SJCRH30 (cell line): ENCODE measurements at places on chromosomes 12 and 14.

DNA sequence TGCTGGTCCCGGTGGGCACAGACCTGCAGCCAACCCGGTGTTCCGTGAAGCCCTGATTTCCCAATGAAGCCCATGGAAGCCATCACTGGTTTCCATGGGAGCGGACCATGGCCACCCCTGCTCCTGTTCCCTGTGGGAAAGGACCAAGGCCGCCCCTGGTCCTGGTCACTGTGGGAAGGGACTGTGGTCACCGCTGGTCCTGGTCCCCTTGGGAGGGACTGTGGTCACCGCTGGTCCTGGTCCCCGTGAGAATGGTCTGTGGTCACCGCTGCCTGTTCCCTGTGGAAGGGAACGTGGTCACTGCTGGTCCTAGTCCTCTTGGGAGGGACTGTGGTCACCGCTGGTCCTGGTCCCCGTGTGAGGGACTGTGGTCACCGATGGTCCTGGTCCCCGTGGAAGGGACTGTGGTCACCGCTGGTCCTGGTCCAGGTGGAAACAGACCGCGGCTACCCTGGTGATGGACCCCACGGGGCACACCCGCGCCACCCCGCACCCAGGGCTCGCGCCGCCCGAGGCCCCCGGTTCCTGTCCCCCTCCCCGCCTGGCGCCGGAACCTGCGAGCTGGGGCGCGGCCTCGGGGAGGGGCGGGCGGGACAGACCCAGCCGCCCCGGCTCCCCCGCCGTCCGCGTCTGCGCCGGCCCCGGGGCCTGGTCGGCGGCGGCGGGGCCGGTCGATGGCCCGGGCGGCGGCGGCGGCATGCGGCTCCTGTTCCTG lies at the start of gene GLT1D1:
TSS of gene GLT1D1 (plus strand) at position 594 of the 715 bp plus-strand sequence. CDS start at position 698, 104 bp downstream.
- DNase-seq: no peak

- no peak for DNase-seq
Measured at GRCh38 chr14:99441918-99442317, 38.7 kb downstream of the SETD3 start.

GRCh38 chr14:97120611-97121031 lies 323.4 kb downstream of the VRK1 start:
- no peak for DNase-seq

DNA sequence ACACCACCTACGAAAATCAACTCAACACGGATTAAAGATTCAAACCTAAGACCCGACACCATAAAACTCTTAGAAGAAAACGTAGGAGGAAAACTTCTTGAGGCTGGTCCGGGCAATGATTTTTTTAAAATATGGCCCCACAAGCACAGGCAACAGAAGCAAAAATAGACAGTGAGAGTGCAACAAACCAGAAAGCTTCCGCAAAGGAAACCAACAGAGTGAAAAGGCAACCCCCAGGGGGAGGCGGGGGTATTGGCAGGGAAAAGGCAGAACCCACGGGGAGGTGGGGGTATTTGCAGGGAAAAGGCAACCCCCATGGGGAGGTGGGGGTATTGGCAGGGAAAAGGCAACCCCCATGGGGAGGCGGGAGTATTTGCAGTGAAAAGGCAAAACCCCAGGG lies 20.5 kb upstream of the FBRSL1 start:
- no peak for DNase-seq

GRCh38 chr12:29191267-29191850 lies 42.3 kb downstream of the FAR2 start:
- no peak for DNase-seq

- DNase-seq: no peak
Measured at GRCh38 chr12:53276511-53276910, 8.4 kb downstream of the ESPL1 start.

DNA sequence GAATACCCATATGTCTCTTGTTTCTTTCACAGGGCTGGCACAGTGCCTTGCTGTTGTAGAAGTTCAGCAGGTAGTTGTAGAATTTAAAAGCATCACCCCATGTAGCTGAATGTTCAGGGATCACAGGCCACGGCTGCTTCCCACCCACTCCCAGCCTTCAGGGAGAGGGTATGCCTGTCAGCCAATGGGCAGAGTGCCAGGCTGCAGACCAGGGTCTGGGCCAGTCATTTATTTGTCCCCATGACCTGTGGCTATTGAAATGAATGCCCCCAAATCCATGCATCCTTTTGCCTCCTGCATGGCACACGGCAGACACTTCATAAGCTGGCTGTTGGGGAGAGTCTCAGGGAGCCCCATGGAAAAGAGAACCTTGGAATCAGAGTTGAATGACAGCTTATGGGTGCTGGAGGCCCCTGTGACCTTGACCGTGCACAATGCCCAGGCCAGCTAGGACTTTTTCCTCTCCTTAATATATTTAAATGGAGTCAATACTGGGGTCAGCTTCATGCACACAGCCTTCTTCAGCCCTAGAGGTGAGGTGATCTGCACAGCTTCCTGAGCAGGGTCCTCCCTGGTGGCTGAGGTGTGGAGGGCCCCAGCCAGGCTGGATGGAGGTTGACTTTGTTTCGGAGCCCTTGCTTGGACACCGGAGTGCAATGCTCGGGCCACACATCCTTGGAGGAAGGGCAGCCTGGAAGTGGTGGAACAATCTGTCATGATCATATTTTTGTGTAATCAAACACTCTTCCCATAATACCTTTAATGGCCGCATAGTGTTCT lies 45.3 kb downstream of the PRMT8 start:
- DNase-seq: no peak

DNA sequence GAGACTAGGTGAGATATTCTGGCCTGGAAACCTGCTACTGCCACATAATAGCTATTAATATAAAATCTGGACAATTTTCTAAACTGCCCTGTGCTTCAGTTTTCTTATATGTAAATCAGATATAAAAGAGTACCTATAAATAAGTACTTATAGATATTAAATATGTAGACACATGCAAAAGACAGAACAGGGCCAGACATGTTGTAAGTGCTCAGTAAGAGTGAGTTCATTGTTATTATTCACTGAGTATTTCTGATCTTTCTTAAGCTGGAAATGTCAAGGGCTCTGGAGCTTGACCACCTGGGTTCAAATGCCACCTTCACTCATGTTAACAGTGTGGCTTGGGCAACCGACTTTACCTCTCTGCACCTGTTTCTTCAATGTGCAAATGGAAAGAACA lies 179.8 kb downstream of the GALC start:
- DNase-seq: no peak

GRCh38 chr12:124737040-124737419 lies 126.6 kb downstream of the SCARB1 start:
- peak; percentile 89 for DNase-seq

DNA sequence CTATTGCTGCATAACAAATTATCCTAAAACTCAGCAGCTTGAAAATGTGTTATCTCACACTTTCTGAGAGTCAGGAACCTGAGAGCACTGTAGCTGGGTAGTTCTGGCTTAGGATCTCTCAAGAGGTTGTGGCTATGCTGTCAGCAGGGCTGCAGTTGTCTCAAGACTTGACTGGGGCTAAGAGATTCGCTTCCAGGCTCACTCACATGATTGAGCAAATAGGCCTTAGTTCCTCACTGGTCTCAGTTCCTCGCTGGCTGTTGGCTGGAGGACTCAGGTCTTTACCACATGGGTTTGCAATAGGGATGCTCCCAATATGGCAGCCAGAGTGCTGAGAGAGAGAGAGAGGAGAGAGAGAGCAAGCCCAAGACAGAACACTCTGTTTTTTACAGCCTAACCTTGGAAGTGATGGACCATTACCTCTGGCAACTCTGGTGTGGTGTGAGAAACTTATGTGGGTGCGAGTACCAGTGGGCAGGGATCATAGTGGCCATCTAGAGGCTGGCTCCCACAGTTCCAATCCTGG lies 15.9 kb upstream of the DHRS2 start:
- DNase-seq: no peak

DNA sequence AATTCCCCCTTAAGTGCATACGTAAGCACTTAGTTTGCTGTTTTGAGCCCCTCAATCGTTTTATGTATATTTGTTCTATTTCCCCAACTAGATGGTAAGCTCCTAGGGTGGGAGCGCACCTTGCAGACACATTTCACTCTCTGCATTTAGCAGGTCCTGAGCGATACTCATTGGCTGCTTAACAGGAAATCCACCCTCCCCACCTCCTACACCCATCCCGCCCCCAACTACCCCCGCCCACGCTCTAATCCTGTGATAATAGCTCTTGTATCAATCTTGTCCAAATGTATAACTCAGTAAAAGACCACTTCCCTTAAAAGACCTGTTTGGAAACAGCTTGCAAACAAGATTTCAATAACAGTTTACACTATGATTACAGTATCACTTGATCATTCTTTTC lies 8.1 kb downstream of the LPAR5 start:
- DNase-seq: no peak

DNA sequence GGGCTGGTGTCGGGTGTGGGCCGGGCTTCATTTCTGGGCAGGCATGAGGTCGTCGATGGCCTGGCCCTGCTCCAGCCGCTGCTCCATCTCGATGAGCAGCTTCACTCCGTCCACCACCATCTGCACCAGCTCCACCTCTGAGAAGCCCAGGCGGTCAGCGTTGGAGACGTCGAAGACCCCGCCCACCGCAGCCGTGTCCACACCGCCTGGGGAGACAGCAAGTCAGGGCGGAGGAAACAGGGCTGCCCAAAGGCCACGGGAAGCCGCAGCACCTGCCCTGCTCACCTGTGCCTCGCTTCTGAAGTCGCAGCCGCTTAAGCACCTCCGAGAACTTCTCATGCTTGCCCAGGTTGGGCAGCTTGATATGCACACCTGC lies 2.8 kb downstream of the CKB start:
- DNase-seq: no peak

DNA sequence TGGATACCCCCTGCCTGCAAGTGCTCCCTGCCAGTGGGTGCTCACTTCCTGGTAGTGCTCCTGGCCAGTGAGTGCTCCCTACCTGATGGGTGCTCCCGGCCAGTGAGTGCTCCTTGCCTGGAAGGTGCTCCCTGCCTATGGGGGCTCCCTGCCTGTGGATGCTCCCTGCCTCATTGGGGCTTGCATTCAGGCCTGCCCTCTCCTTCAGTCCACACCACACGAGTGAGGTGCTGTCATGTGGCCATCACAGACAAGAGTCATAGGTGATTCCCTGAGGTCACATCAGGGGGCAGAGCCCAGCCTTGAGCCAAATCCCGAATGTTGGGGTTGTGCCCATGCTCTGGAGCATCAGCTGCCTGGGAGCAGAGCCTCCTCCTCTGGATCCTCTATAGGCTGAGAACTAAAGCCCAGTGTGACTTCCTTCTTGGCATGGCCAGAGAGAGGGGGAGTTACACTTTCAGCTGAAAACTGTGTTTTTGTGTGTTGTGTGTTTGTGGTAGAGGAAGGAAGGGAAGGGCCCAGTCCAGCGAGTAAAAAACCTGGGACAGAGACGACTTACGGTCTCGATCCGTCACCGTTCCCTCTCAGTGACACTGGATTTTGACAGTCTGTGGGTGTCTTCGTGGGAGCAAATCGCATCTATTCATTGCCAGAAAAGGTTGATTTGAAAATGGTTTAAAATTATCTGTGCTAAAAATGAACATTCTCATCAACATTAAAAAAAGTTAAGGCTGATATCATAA lies 136.0 kb downstream of the ADGRD1 start:
- DNase-seq: no peak

- DNase-seq: peak; percentile 74
Measured at GRCh38 chr12:16359512-16360491, 12.4 kb downstream of the MGST1 start.

- peak; percentile 100 for DNase-seq
Measured at GRCh38 chr12:57611108-57611826, at the start of gene ARHGEF25. Gene ARHGEF25 (plus strand): TSS chr12:57611435. CDS start chr12:57611895, 460 bp downstream.

DNA sequence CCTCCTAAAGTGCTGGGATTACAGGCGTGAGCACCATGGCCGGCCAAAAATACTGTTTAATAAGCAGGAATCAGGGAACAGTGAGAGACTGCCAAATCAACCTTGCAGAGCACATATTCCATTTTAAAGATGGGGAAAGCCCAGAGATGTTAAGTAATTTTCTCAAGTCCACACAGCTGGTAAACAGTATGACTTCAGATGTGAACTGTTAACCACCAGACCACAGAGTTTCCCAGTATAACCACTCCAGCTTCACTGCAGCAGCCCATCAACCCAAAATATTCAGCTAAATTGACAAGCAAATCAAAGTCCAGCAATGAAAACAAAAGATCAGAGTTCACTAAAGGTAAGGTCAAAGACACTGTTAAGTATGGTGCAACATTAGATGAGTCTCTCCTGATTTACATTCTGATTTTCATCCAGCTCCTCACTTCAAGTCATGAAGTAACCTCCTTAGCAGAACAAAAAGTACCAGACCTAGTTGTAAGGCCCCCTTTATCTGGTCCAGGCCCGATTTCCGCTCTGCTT lies 82.1 kb downstream of the TRAFD1 start:
- no peak for DNase-seq

DNA sequence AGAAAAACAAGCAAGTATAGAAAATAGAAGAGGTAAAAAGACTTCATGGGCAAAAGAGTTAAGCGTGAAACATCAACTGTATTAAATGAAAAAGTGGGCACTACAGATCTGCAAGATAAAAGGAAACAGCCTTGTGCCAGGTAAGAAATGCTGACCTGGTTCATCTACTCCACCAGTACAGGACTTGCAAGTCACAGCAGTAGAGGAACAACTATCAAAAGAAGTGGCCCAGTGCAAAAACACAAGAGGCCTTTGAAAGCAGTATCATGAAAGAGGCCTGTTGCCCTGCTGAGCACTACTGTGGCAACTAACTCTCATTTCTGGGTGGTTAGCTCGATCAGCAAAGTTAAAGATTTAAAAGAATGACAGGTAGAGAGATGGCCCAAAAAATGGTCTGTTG lies 10.5 kb downstream of the DHRS7 start:
- no peak for DNase-seq

DNA sequence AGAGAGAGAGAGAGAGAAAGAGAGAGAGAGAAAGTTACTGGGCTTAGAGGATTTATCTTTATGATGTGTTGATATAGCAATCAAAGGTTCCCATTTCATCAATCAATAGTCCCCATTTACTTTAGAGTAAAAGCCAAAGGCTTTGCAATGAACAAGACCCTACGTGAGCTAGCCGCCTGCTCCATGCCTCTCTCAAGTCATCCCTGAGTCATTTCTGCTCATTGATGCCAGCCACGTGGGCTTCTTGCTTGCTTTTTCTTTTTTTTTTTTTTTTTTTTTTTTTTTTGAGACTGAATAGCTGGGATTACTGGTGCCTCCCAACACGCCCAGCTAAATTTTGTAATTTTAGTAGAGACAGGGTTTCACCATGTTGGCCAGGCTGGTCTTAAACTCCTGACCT lies 70.9 kb downstream of the GPR135 start:
- no peak for DNase-seq

- DNase-seq: peak; percentile 95
Measured at GRCh38 chr12:57175428-57176138, 28.2 kb upstream of the LRP1-AS start.

GRCh38 chr14:103550451-103551337 lies 11.8 kb downstream of the BAG5 start:
- DNase-seq: no peak

- no peak for DNase-seq
Measured at GRCh38 chr14:100293497-100294212, 12.6 kb downstream of the SLC25A29 start.

- no peak for DNase-seq
Measured at GRCh38 chr14:54251356-54251755, 145.5 kb upstream of the CDKN3 start.

DNA sequence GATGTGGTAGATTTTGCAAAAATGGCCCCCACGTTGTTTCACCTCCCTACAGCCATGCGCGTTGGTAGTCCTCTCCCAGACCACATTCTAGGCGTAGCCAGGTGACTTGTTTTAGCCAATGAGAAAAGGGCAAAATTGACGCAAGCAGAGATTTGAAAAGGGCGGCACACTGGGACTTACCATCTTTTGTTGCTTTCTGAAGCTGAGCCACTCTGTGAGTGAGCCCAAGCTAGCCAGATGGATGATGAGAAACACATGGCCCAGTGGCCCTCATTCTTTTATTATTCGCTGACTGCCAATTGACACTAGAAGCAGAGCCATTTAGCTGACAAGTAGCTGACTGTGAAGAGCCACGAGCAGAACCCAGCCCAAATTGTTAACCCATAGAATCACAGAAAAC lies 142.0 kb upstream of the GZMB start:
- no peak for DNase-seq
